Myocyte (in vitro differentiated cells): ENCODE measurements at places on chromosomes 13 and 19. TPM values are rescaled to one million over a fixed set of nuclear protein-coding genes. Genes with fewer than 3 reads are reported as not detected.

The ENOX1 gene
- 5.3 and 5.8 TPM in 2 replicates for total RNA-seq

DNA sequence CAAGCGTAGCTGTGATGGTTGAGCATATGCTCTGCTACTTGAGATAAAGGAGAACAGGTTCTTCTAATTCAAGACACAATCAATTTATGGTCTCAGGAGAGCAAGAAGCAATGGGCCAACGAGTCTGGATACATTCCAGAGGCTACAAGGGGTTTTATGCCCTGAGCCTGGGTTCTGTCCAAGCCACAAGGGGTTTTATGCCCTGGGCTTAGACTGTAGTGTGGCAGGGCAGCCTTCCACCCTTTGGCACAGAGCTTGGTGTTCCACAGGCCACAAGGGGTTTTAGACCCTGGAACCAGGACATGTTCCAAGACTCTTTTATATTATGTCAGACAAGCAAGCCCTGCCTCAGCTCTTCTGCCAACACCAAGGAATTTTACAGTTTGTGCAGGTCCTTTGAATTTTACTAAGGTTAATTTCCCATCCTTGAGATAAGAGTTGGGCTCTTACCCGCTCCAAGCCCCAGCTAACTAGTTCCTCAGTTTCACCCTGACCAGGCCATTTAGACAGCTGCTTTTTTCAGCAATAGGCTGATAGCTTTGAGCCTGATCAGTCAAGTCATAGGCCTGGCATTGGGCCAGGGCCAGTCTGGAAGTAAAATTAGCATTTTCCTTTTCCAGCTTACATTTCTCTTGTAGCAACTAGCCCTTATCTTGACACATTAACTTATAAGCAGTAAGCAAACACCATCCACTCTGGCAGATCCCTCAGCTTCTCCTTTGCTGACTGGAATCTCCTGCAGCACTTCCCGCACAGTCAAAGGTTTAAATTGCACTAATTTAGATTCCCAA is 95.0 kb downstream of the ZNF737 start:
- DNase-seq, result no peak

GRCh38 chr13:45207319-45207718 is 6.5 kb upstream of the KCTD4 start:
- peak; percentile 49 for DNase-seq

- DNase-seq, result no peak
Observed at GRCh38 chr13:106220211-106220610, 315.3 kb downstream of the EFNB2 start.

DNA sequence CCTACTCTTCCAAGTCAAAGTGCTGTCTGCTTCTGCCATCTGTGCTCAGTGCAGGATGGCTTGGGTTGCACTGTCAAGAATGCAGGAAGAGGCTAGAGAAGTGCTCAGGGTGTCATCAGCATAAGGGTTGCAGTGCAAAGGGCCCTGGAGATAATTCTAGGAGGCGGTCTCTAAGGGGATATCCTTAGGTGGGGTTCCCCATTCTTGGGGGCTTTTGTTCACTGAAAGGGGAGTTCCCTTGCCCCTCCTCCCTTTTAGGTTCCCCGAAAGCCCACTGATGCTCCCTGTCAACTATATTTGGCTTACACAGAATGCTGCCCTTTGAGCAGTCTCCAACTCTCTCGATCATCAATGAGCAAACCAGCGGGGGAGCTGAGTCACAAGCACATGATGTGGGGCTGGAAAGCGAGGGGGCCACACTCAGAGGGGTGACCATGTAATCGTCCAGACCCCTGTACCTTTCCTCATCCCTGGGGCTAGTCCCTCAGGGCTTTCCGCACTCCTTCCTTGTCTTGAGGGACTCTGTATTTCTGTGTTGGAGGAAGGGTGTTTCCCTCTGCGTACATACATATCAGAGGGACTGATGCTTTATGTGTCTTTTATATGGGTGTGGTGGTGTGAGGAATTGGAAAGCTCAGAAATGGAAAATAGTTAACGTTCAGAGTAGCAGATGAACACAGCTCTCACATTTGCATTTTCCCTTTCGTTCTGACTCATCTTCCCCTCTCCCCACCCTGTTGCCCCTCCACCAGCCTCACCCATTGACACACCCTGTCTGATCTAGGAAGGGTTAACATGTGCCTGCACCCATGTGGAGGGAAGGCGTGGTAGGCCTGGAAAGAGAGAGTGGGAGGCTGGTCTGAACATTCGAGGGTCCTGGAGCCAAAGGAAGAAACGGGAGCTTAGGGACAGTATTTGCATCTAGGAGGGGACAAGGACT is 6.7 kb downstream of the ZBTB32 start:
- DNase-seq, result no peak

The ZNF274 gene
- 13.8 and 15.2 TPM in 2 replicates for total RNA-seq

DNA sequence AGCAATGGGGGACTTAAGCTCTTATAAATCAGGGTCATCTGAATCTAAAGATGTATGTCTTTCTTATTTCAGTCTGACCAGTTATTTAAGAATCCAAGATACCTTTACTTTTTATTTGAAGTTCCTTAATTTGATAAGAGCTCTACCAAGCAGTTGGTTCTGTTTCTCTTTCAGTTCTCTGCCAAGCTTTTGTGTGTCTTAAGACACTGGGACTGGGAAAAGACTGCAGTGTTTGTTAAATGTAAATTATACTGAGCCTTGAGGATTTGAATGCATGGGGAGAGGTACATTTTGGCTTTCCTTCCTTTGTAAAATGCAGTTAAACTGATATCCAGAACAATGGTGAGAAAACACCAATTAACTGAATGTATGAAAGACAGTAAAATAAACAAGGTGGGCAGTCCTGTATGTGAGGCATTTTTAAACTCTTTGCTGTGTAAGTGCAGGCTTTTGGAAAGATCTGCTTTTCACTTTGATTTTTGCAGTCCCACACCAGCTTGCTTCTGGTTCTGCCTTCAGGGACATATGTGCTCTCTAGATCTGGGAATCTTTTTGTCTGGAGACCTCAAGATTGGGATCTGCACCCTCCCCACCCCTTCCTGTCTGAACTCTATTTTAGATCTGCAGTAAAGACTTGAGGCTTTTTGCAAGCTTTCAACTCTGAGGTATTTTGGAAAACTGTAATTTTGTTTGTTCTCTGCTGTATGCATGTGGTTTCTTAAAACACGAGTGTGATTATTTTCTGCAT is 77.6 kb downstream of the LRCH1 start:
- DNase-seq, result no peak

DNA sequence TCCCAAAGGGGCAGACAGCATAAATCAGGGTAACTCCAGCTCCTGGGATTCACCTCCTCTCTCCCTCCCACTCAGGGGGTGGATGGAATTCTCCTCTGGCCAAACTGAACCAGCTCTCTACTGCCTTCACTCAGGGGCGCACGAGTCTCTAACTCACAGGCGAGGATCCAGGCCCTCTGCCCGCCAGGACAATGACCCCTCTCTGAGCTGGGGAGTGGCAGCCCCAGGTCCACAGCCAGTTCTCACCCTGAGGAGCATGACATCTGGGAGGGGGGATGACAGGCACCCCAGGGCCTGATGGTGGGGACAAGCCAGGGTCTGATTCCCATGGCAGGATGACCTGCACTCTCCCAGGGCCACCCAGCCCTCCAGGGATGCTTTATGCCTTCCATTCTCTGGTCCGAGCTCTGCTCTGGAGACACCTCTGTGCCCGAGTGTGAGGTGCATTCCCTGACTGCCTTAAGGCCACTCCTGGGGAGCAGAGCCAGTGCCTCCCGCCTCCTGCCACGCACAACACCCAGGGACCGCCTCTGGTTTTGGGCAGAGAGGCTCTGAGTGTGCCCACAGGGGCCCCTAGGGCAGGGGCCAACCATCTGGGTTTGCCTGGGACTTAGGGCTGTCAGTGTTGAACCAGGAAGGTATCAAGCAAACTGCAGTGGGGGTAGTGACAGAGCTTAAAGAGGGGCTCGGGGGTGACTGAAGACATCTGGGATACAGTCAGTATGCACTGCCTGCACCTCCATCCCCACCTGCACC is 66.2 kb downstream of the GNG7 start:
- no peak for DNase-seq

DNA sequence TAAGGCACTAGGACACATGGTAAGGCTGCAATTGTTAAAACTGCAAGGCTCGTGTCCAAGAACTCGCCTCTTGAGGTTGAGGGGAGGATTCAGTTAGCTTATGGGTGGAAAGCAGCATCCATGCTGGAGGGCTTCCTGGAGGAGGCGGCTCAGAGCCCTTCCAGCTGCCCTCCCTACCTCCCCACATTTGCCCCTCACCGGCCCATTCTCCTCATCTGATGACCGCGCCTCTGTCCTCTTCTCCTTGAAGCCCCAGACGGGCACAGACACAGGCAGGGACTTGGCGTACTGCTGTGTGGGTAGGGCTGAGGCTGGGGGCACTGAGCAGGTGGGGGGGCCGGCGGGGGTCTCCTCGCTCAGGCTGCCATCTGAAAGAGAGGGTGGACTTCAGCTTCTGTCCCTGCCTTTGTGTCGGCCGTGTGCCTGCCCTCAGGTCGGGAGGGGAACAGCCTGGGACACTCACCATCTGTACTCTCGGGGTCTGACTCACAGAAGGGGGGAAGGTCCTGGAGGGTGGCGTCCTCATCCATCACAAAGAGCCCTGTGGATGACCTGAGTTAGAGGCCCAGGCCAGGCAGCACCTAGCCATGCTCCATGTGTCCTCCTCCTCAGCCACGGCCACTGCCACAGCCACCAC is 4.1 kb upstream of the PNKP start:
- no peak for DNase-seq

GRCh38 chr19:2782329-2782935 is 641 bp downstream of the SGTA start:
- DNase-seq, result no peak

The FSD1 gene
- total RNA-seq, result 2.3 and 2.6 TPM in 2 replicates

The COMMD6 gene
- 45.2 and 52.8 TPM in 2 replicates for total RNA-seq

The KLK3 gene
- not detected in 2 replicates for total RNA-seq

- DNase-seq, result peak; percentile 48
Observed at GRCh38 chr13:34462843-34463242, 479.2 kb upstream of the NBEA start.

The C3 gene
- 2.1 and 7.2 TPM in 2 replicates for total RNA-seq

GRCh38 chr13:110528371-110528770 is 33.2 kb downstream of the RAB20 start:
- no peak for DNase-seq

GRCh38 chr19:35061583-35062373 is 20.3 kb downstream of the HPN start:
- DNase-seq, result peak; percentile 82

DNA sequence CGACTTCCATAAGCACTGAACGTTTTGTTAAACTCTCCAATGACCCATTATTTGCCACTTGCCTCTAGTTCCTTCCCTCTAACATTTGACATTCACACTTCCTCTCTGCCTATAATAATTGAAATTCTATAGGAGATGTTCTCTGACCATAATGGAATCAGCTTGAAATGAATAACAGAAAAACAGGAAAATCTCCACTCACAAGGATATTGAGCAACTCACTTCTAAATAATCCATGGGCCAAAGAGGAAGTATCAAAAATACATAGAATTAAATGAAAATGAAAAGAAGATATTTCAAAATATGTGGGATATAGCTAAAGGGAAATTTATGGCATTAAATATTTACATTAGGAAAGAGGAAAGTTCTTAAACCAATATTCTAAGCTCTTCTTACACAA is 3.4 kb upstream of the FCGBP start:
- no peak for DNase-seq

GRCh38 chr19:41112728-41113290 is 1.4 kb upstream of the CYP2F1 start:
- DNase-seq, result no peak

- DNase-seq, result no peak
Observed at GRCh38 chr13:42959615-42960014, 32.4 kb downstream of the EPSTI1 start.

GRCh38 chr13:25973576-25973975 is 78.2 kb downstream of the SHISA2 start:
- DNase-seq, result no peak

The SYT5 gene
- 1.4 TPM in 1 of 2 replicates, not detected in the other for total RNA-seq

DNA sequence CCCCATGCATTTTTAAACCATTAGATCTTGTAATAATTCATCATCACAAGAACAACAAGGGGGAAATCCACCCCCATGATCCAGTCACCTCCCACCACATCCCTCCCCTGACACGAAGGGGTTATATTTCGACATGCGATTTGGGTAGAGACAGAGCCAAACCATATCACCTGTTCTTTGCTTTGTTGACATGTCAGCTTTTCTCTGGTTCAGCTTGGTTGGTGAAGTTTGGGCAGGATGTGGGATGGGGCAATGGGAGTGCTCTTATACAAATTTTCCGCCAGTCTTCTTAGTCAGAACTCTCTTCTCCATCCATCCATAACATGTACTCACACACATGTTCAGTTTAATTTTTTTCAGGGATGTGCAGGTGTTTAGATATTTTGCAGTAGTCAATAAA is 12.9 kb downstream of the TPP2 start:
- DNase-seq, result no peak

The CCDC70 gene
- not detected in 2 replicates for total RNA-seq

The MLLT1 gene
- total RNA-seq, result 16.9 and 21.3 TPM in 2 replicates

The SPACA4 gene
- not detected in 2 replicates for total RNA-seq

The SMAD9 gene
- total RNA-seq, result 1.4 and 1.7 TPM in 2 replicates

GRCh38 chr19:3413796-3414327 is 47.5 kb downstream of the NFIC start:
- DNase-seq, result no peak

- DNase-seq, result no peak
Observed at GRCh38 chr19:11165486-11166030, 10.0 kb upstream of the SPC24 start.

DNA sequence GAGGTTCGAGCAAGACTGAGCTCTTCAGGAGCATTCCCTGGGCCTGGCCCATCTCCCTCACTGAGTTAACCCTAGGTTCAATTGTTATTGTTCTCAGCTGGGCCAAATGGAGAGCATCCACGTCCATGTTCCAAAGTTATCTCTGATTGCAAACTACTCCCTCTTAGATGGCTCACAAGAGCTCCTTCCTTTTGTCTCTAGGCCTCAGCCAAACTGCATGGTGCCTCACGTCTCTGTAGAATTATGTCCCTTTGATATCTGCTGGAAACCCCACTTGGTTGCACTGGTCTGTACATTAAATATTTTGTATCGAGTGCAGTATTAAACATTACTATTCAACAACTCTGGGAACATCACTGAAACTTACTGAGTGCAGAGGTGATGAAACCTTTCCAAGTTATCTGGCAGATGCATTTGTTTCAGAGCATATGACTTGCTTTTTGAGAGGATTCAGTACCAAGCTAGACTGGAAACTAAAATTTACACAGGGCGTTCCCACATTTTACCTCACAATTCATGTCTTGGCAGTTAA is 38.1 kb downstream of the DOCK9 start:
- DNase-seq, result no peak

GRCh38 chr19:55196803-55197202 is 12.5 kb downstream of the PTPRH start:
- DNase-seq, result no peak

The TRPC4 gene
- total RNA-seq, result 0.99 and 1.2 TPM in 2 replicates

DNA sequence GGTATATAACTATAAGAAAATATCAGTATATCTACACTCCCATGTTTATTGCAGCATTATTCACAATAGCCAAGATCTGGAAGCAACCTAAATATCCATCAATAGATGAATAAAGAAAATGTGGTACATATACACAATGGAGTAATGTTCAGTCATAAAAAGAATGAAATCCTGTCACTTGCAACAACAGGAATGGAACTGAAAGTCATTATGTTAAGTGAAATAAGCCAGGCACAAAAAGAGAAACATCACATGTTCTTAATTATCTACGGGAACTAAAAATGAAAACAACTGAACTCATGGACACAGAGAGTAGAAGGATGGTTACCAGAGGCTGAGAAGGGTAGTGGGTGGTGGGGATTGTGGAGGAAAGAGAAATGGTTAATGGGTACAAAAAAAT is 665.2 kb downstream of the TBC1D4 start:
- no peak for DNase-seq
